Ascending aorta (tissue), 2 donors: ENCODE measurements at places on chromosomes 12 and 14. TPM values are rescaled to one million over a fixed set of nuclear protein-coding genes. Genes with fewer than 3 reads are reported as not detected.

Gene TCL1B
- total RNA-seq = not detected

Gene CDKN3
- total RNA-seq = not detected

Gene TIGAR
- total RNA-seq = 4.4 TPM

GRCh38 chr12:10178821-10179220, at the start of gene TMEM52B:
Gene TMEM52B, plus strand, starts transcription at chr12:10179032. Its CDS starts 543 bp downstream, at chr12:10179575.
- no peak within 1 kb of the TSS for H3K4me3 ChIP-seq
- no peaks in the 10 kb centered on the region for H3K36me3 ChIP-seq
- H3K27ac ChIP-seq = no peak within 1 kb of the TSS
- DNase-seq = no peak

DNA sequence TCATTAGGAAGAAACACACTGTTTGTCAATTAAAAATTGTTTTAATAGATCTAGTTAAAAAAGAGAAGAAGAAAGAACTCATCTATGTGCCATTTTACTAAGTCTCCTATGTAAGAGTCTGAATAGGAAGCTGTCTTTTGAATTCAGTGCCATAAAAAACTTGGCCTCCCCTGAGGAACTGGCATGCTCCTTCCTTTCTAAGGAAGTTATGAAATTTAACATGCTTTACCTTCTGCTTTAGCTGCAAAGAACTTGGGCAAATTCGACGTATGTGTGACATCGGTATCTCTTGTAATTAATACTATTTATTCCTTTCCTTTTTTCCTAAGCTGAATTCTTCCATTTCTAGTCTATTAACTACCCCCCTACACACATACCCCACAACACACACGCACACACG, 12.5 kb downstream of the TM7SF3 start:
- no peaks in the 10 kb centered on the region for H3K36me3 ChIP-seq
- H3K27ac ChIP-seq = no peak overlapping the region
- DNase-seq = no peak
- no peaks in the 10 kb centered on the region for H3K27me3 ChIP-seq
- no peaks in the 10 kb centered on the region for H3K4me1 ChIP-seq
- H3K4me3 ChIP-seq = no peak overlapping the region

DNA sequence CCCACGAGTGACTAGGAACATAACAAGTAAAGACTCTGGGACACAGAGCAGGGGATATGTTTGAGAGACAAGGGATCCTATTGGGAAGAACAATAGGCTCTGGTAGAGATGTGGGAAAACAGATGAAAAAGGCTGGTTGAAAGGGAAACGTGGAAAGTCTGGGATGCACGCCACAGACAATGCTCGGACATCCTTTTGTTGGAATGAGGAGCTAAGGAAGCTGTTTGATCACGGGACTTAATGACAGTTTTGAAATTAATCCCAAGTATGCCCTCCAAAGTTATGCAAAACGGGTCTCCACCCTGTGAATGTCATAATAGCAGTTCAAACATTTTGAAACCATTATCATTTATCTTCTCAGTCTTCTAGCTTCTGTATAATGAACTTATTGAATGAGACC, 31.7 kb upstream of the ANO2 start:
- no peak for DNase-seq
- H3K27me3 ChIP-seq = no peaks in the 10 kb centered on the region
- no peak overlapping the region for H3K27ac ChIP-seq
- no peaks in the 10 kb centered on the region for H3K4me1 ChIP-seq

- no peaks in the 10 kb centered on the region for H3K4me1 ChIP-seq
- no peaks in the 10 kb centered on the region for H3K27me3 ChIP-seq
- H3K36me3 ChIP-seq = no peaks in the 10 kb centered on the region
- H3K4me3 ChIP-seq = no peak overlapping the region
- no peak overlapping the region for H3K27ac ChIP-seq
- no peak for DNase-seq
Observed at GRCh38 chr12:60148109-60148508, 552.3 kb downstream of the SLC16A7 start.

DNA sequence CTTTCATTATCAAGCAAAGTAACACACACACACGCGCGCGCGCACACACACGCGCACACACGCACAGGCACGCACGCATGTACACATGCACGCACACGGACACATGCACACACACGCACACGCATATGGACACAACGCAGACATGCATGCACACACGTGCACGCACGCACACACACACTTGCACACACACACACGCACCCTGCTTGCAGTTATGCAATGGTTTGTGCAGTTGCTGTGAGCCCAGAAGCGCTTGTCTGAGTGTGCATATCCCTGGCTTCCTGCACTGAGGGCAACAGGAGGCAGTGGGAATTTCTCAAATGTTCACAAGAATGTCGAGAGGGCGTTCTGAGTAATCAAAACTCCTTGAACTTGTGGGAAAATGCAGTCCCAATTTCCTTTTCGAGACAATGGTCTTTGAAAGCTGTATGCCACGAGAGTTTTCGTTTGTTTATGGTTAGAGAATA, 41.6 kb downstream of the NFKBIA start:
- no peak for DNase-seq
- H3K4me1 ChIP-seq = peaks cover 8% of the 10 kb centered on the region
- H3K4me3 ChIP-seq = no peak overlapping the region

DNA sequence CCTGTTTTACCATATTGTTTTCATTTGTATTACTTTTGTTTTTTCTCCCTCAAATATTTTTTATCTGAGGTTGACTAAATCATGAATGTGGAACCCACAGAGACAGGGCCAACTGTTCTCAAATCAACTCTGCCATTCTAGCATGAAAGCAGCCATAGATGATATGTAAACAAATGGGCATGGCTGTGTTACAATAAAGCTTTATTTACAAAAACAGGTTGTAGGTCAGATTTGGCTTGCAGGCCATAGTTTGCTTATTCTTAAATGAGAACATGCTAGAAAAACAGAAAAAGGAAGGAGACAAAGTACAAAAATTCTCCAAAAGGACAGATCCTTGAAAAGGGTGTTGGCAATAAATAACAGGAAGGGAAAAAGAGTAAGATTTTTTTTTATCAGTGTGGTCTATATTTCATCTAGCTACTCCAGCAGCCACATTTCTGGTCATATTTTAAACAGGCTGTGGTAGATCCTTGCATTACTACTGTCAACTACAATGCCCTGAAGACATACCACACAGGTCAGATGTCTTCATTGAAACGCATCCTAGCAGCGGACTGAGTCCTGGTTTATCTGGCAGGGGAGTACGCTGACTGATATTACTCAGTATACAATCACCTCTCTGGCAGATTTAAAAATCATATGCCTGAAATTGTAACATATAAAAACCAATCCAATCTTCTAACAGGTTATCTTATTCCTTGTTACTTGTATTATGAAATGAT, 42.9 kb downstream of the SPPL3 start:
- DNase-seq = no peak
- no peaks in the 10 kb centered on the region for H3K36me3 ChIP-seq
- no peak overlapping the region for H3K27ac ChIP-seq
- H3K4me3 ChIP-seq = no peak overlapping the region

Gene LBHD2
- not detected for total RNA-seq

DNA sequence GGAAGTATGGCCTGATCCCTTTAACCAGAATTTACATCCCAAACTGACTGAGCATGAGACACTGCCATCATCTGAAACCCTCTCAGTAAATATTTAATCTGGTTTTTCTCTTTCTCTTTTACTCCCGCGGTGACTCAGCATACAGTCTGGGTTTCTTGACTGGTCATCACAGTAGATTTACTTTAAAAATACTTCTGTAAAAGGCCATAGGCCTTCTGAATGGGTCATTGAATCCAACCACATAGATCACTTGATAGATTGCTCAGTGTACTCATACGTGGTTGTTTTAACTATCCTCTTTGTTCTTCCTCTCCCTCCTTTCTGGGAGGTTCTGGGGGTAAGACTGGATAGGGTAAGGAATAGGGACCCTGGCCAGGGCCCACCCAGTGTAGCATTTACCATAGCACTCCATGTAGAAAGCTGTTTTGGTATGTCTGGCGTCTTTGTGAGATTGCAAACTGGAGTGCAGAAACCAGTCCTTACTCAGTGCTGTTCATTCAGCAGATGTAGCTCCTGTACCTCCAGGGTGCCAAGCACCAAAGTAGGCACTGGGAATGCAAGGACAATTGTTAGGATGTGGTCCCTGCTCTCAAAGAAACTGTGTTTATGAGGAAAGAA, 165.7 kb downstream of the SRGAP1 start:
- no peak overlapping the region for H3K4me3 ChIP-seq
- no peaks in the 10 kb centered on the region for H3K27me3 ChIP-seq
- no peaks in the 10 kb centered on the region for H3K36me3 ChIP-seq
- H3K27ac ChIP-seq = no peak overlapping the region
- no peaks in the 10 kb centered on the region for H3K4me1 ChIP-seq

- no peaks in the 10 kb centered on the region for H3K36me3 ChIP-seq
- H3K4me3 ChIP-seq = no peak overlapping the region
- H3K27ac ChIP-seq = no peak overlapping the region
- DNase-seq = no peak
- no peaks in the 10 kb centered on the region for H3K4me1 ChIP-seq
Observed at GRCh38 chr14:94888121-94888520, 118.2 kb upstream of the GSC start.

Gene TSPAN19
- total RNA-seq = not detected

- H3K27me3 ChIP-seq = no peaks in the 10 kb centered on the region
- no peaks in the 10 kb centered on the region for H3K4me1 ChIP-seq
- no peak for DNase-seq
- no peak overlapping the region for H3K4me3 ChIP-seq
- H3K36me3 ChIP-seq = peaks cover 56% of the 10 kb centered on the region
- no peak overlapping the region for H3K27ac ChIP-seq
Observed at GRCh38 chr14:95128140-95128539, 29.2 kb downstream of the DICER1 start.

DNA sequence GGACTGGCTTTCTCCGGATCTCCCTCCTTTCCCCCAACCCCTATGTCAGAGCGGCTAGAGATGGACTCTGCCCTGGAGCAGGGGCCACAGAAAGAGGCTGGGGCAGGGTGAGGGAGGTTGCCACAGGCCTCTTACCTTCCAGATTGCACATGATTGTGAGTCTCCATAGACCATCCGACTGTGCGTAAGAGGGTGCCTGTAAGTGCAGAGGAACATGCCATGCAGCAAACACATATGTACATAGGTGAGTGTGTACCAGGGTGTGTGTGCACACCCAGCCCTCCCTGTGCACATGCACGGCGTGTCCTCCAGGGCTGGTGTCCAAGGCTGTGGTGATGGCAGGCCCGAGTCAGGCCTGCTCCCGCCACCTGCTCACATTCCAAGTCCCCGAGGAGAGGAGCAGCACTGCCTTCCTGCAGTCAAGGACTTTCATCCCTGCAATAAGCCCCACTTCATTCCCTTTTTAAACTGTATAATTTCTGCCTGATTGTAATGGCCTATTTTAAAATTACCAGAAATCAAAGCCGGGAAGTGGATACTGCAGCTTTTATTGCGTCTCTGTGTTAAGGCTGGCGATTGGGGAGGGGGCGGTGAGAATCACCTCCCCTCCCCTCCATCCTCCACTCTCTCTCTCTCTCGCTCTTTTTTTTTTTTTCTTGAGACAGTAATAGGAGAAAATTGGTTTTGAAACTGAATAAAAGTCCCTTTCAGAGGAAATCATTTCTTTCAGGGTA, 28.5 kb downstream of the FAM222A start:
- H3K4me3 ChIP-seq = no peak overlapping the region
- no peaks in the 10 kb centered on the region for H3K27me3 ChIP-seq
- no peak overlapping the region for H3K27ac ChIP-seq
- H3K4me1 ChIP-seq = no peaks in the 10 kb centered on the region
- no peak for DNase-seq

Gene ENO2
- total RNA-seq = 30.3 TPM

GRCh38 chr14:49036984-49037516, 549.1 kb downstream of the RPS29 start:
- no peaks in the 10 kb centered on the region for H3K36me3 ChIP-seq
- no peaks in the 10 kb centered on the region for H3K27me3 ChIP-seq
- no peak overlapping the region for H3K4me3 ChIP-seq
- no peaks in the 10 kb centered on the region for H3K4me1 ChIP-seq
- no peak for DNase-seq

DNA sequence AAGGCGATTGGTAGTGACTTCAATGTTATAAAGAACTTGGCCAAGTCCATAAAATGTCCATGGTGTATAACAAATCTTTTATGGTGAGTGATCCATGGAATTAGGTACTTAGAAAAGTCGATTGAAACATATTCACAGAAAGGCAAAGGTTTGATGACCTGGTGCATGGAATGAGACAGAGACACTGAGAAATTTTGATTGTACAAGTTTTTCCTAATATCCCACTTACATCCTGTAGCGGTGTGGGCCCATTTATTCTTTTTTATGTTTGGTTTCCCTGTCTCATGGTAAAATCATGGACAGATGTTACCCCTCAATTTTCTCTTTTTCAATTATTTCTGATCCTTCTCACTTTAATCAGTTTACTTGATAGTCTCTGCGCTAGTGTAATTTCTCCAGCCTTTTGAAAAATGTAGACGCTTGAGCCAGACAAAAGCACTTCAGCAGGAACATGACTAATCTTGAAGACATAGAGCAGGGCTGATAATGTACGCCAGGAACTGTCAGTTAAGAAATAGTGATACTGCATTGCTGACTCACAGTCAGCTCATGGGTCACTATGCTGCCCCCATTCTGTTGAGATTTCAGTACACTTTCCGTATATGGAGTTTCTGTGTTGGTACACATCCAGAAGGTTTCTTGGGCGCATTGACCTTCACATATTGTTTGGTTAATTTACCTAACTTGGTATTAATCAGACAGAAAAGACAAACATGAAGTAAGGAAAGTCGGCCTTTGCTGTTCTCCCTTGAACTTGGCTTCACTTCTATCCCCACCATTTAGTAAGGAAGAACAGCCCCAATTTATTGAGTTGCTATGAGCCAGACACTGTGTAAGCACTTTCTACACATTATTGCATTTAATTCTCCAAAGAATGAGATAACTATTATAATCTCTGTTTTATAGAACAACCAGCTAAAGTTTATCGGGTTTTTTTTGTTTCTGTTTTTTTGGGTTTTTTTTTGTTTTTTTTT, 841.7 kb downstream of the DIO2 start:
- H3K4me1 ChIP-seq = no peaks in the 10 kb centered on the region
- no peak overlapping the region for H3K27ac ChIP-seq
- no peak overlapping the region for H3K4me3 ChIP-seq

GRCh38 chr12:57895389-57896114, 45.8 kb upstream of the ATP23 start:
- no peak for DNase-seq
- peak overlapping the region; percentile 72 for H3K4me3 ChIP-seq
- H3K27me3 ChIP-seq = no peaks in the 10 kb centered on the region
- H3K36me3 ChIP-seq = no peaks in the 10 kb centered on the region
- peaks cover 51% of the 10 kb centered on the region for H3K4me1 ChIP-seq
- H3K27ac ChIP-seq = peak overlapping the region; percentile 99

DNA sequence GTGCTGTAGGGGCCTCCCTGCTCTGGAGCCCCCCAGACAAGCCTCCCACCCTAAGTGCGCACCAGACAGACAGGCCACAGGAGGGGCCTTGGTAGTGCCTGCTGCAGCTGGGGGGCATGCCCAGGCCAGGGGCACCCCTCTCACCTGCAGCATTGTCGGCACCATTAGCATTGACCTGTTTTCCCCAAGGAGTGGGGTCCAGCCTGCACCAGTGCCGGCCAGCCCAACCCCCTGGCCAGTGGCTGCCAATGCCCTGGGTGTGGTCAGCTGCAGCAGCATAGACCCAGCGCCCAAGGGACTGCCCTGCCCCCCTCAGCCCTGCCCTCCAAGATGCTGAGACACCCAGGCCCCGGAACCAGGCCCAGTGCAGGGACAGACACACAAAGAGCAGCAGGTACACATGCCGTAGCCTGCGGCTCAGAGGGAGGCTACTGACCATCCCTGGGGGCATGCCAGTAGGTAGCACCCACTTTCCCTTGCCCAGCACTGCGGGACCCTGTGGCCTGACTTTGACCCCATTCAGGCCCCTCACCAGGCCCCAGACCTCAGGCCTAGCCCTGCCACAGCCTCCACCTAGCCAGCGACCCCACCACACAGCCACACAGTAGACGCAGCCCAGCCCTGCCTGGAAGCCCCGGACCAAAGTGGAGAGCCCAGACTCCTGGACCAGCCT, 1.0 kb downstream of the AHNAK2 start:
- peaks cover 59% of the 10 kb centered on the region for H3K4me1 ChIP-seq
- peak overlapping the region; percentile 83 for H3K4me3 ChIP-seq
- no peak for DNase-seq
- H3K27me3 ChIP-seq = no peaks in the 10 kb centered on the region
- H3K36me3 ChIP-seq = no peaks in the 10 kb centered on the region
